Activated T-helper 17 cell treated with anti-CD3 and anti-CD28 coated beads, Interleukin-2, amount 50 U/mL, for 72 hours (primary cell): ENCODE measurements at places on chromosomes 2 and 18. TPM values are rescaled to one million over a fixed set of nuclear protein-coding genes. Genes with fewer than 3 reads are reported as not detected.

The GREB1 gene
- 1.0 TPM for total RNA-seq

The ZNF396 gene
- 0.87 TPM for total RNA-seq

The STAT4 gene
- total RNA-seq, result 51.7 TPM

The TLK1 gene
- 64.0 TPM for total RNA-seq

The HOXD12 gene
- total RNA-seq, result not detected

The CRYGD gene
- not detected for total RNA-seq

The REG1B gene
- not detected for total RNA-seq

The TMEFF2 gene
- not detected for total RNA-seq

The TEX44 gene
- not detected for total RNA-seq

The DLX1 gene
- total RNA-seq, result not detected

The STARD6 gene
- total RNA-seq, result not detected

The CRYGC gene
- total RNA-seq, result not detected

The C2orf78 gene
- total RNA-seq, result 0.08 TPM

The GEN1 gene
- 27.6 TPM for total RNA-seq

The GKN2 gene
- total RNA-seq, result not detected

The SNTG2 gene
- 0.50 TPM for total RNA-seq

The RGPD3 gene
- total RNA-seq, result 0.26 TPM

The TEKT4 gene
- total RNA-seq, result not detected

The CAMKMT gene
- 13.4 TPM for total RNA-seq

The NETO1 gene
- not detected for total RNA-seq

The CNGA3 gene
- total RNA-seq, result not detected

The ALPG gene
- total RNA-seq, result not detected

The ATP9B gene
- 23.3 TPM for total RNA-seq
